SHP77 treated with DMSO at 0.1 percent for 48 hours (cell line): ENCODE measurements at places on chromosomes 2 and 18.

DNA sequence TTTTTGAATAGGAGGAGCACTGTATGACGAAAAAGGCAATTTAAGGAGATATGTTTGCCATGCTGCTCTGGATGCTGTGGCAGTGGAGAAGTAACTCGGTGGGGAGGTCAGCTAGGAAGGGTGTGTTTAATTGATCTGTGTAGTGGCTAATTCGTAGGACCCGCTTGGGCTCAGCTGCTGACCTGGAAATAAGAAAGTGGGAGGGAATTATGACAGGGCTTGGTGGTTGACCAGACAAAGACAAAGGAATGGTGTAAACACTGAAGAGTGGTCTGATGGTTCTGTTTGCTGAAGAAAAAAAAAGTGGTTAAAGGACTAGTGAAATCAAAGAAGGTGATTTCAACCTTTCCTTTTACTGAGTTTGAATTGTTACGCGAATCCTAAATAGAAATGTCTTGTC, 146.0 kb downstream of the MAP4K4 start:
- no peak for DNase-seq

DNA sequence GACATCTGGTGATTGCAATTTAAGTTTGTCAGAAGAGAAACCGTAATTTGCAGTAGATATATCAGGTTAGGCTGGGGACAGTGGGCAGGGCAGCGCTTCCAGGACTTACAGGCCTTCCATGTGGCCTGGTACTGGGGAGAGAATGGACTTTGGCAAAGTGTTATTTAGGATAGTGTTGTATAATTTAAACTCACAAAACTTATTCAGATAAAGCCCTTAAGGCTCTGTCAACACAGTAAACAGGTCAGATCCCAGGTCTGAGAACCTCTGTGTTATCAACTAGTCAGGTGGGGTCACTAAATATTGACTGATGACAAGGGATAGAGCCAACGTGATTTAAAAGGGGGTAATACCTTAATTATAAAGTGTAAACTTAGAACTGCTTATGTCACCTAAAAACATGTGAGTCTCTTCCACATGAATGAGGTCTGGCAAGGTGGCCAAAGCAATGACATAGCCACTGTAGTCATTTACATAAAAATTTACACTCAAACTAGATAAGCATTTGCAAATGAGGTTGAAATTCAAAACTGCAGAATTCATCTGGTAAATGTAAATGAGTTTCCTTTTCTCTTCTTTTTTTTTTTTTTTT, 80.2 kb upstream of the DNMT3A start:
- DNase-seq: no peak

DNA sequence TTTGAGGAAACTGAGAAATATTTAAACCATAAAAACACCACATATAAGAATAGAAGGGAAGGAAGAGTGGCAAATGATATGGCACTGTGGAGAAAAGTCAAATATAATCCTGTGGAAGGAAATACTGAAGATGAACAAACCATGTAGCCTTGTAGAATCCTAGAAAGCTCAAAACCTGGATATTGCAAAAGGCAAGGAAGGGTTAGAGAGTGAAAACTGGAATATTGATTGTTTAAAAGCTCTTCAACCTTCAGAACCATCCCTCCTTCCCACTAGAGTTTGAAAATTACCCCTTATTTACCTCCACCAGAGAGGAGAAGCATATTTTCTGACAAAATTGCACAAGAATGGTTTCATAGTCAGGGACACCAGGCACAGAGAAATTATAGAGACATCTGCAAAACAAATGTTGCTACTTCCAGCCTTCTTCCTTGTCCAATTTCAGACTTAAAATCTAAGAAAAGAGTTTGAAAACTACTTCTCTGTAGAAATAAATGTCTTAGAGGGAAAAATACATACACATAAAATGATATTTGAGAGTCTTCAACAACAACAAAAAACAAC, 48.0 kb downstream of the ANTXR1 start:
- no peak for DNase-seq

GRCh38 chr2:230578106-230578505, 134.5 kb upstream of the CAB39 start:
- no peak for DNase-seq

- DNase-seq: peak; percentile 10
These were observed 8.4 kb downstream of the MYOM1 start for GRCh38 chr18:3211236-3211992.

DNA sequence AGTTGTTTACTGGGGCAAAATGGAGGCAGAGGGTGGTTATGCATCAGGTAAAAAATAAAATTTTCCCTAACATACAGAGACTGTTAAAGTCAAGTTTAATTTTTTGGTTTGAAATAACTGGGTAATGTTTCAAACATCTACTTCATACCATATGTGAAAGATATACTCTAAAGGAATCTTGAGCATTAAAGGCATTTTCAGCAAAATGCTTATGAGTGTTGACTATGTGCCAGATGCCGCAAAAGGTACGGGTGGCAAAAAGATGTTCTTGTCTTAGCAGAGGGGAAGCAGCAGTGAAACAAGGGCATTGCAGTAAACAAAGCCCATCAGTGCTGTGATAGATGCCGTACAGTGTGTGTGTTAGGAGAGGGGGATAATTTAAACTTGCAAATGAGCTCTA, 263.1 kb upstream of the ID2 start:
- DNase-seq: no peak

GRCh38 chr2:95272299-95272751, 1.9 kb upstream of the PROM2 start:
- no peak for DNase-seq

DNA sequence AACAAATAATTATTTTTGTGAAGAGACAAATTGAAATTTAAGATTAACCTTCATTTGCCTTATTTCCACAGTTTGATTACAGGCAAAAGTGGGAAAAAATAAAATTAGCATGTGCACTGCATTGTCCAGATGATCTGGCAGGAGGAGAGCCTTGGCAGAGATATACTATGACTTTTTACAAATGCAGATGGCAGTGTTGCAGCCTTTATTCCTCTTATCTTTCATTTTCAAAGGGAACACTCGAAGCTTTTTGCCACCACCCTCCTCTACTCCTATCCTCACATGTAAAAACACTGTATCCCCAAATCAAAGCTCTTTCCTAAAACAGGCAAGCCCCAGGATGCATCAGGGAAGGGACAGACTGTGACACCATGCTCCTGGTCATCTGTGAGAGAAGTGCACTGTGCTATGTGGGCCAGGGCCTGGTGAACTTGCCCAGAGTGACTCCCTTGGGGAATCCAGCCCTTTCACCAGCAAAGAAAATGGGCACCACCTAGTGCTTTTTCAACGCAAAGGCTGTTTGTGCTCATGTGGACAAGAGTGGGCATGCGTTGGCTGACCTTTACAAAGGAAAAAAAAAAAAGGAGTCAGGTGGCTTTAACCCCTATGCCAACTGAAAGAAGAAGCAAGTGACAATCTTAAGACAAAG, 74.7 kb upstream of the ETAA1 start:
- DNase-seq: peak; percentile 77

DNA sequence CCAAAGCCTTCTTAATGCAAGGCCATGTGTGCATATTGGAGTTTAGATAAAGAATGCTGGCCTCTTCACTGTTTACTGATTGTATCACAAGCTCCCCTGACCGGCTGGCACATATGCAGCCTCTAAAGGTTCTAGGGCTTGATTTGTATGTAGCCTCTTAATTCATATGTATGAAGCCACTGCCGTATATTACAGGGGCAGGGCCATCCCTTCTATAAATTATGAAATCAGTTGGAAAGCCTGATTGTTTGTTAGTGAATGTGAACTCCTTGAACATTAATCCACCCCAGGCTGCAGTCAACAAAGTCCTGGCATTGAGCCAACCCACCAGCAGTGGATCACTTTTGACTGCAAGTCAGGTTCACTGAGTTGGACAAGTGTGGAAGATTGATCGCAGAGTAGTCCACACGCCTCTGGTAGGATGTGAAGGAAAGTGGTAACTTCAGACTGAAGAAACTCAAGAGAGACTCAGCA, 61.6 kb upstream of the PARD3B start:
- DNase-seq: no peak

GRCh38 chr2:193141-193671, 70.6 kb downstream of the SH3YL1 start:
- DNase-seq: no peak

DNA sequence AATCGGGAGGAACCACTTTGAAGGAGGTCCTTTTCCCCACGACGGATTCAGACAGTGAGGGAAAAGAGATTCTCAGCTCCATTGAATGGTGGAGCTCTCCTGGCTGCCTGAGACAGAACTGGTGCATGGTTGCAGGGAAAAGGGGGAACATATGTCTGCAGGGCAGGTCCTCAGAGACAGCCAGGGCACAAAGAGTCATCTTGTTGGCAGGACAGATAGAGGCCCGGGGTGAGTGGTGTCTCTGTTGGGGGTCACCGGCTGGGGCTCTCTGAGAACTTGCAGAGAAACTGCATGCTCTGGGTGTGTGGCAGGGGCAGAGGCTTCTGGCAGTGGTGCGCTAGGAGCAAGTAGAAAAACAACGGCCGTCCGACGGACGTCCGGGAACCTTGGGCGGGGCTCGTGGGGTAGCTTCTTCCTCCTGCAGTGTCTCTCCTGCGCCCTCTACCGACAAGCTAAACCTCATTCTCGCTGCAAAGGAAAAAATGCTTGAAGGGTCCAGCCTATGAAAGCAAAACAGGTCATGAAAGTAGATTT, 94.3 kb downstream of the CDCA7 start:
- peak; percentile 73 for DNase-seq

DNA sequence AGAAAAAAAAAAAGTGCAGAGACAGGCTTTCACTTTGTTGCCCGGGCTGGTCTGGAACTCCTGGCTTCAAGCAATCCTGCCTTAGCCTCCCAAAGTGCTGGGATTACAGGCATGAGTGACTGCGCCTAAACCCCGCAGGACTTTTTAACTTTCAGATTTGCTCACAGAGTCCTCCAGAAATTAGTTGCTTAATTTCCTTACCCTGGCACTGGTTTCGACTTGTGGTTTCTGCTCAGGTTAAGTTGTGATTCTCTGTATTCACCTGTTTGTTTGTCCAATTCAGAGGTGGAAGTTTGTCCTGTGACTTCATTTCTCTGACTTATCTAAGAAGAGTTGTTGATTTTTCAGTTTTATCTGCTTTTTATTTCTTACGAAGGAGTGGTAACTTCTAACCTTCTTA, 238.1 kb downstream of the TMEM182 start:
- DNase-seq: no peak

GRCh38 chr2:17588031-17588430, 47.5 kb downstream of the VSNL1 start:
- no peak for DNase-seq

- DNase-seq: no peak
These were observed 2.2 kb downstream of the ITM2C start for GRCh38 chr2:230866756-230867523.

DNA sequence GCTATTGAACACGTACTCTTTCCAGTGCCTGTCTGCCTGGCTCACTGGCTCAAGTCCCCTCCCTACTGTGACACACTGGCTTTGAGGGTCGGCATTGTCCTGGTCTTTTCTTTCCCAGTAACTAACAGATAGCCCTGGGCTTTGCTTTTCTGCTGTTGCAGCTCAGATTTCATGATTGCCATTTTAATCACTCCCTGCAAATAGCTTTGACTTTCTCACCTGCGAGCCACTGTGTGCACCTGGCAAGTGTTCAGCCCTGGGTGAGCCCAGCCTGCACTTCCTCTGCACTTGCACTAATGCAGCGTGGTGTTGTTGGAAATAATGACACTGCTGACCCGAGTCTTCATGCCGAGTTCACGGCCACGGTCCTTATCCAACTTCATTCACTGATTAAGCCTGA, 52.9 kb downstream of the DCDC2C start:
- DNase-seq: no peak

DNA sequence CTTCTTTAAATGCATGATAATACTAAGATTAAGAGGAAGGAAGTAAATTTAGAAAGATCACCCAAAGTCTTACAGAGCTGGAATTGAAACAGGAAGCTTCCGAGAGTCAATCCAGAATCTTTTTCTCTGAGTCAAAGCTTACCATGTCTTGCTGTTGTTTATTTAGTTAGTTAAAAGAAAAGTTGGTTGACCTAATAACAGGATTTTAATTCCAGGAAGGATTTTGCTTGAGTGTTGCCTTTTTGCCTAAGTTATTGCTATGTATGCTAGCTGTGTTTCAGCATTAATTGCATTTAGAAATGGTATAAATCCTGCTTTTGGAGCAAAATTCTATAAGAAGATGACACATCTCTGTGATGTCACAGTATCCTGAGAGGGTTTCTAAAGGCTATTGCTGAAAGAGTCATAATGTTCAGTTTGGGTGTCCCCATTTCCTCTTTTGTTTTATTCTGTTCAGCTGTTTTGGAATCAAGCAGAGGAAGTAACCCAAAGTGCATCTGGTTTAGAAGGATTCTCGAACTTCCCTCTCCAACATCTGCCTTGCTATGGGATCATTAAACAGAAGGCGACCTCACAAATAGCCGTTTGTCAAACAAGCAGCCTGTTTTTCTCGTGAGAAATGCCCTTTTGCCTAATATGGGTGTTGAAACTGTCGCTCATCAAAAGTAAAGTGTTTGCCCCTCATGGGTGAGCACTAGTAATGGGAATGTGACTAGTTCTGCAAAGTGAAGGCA, 271.5 kb upstream of the MMADHC start:
- no peak for DNase-seq

DNA sequence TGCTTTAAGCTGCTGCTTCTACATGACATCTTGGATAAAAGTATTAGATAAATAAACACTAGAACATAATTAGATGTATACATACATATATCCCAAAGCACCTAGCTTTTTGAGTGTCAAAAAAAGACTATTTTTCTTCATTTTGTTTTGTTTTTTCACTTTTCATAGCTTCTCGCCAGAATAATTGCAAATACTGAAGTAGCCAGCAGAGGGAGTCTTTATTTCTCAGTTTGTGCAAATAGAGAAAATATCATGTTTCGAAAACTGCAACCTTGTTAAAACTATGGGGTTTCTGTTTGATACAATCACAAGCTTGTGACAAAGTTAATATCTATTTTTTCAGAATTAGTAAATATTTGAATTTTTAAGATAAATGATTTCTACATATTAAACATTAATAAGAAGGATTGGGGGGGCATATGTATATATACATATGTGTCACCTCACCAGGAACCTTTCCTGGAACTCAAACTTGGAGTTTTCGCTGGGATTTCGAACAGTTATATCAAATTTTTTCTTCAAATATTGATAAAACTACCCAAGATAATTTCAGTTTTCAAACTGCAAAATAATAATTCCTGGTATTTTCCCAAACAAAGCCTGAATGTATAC, 61.0 kb downstream of the GRB14 start:
- DNase-seq: no peak

- no peak for DNase-seq
These were observed 44.7 kb downstream of the MGAT4A start for GRCh38 chr2:98685930-98686887.

- DNase-seq: peak; percentile 6
These were observed 54.2 kb downstream of the ACTR2 start for GRCh38 chr2:65281627-65282351.

DNA sequence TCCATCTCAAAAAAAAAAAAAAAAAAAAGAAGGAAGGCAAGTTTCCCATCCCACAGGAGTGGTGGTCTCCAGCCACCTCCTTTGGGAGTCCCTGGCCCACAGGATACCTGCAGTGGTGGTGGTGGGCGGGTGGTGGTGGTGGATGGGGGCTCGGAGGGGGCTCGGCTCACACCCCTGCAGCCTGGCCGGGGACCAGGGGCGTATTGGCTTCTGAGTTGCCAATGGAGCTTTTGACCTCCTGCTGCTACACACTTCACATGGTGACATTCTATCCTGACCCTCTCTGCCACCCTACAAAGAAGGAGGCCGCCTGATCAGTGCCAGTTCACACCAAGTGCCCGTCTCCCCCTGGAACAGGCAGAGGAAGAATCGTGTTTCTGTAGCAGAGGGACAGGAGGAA, 119.6 kb downstream of the NFATC1 start:
- DNase-seq: no peak
